Mesendoderm (in vitro differentiated cells): ENCODE measurements at places on chromosomes 1 and 21.
A peak's percentile ranks its signal among the peaks of the same experiment; 100 is the strongest.

DNA sequence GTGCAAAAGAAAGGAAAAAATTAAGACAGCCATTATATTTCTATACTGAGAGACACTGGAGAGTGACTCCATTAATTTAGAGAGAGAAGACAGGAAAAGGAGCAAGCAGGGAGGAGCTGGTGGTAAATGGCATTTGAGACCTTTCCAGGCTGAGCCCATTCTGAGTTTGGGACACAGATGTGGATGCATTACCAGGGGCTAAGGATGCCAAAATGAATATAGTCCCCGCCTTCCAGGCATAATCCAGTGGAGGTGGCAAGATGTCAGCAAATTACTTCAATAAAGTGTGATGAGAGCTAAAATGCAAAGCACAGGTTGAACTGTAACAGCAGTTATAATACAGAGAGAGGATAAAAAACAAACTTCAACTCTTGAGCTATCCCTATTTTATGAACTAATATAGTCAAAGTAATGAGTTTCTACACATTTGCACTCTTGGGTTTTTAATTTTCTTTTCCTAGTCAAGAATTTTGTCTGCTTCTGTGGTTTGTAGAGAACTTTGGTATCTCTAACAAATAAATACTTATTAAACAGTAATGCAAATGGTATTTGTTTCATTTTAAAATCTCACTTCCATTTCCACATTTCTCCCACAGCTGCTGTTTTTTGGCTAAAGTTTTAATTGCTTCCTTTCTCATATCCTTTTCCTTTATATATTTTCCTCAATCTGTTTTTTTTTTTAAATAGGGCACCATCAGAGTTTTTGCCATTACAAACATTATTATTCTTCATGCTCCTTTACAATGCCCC is 228.2 kb upstream of the KCNK2 start:
- DNase-seq: no peak

DNA sequence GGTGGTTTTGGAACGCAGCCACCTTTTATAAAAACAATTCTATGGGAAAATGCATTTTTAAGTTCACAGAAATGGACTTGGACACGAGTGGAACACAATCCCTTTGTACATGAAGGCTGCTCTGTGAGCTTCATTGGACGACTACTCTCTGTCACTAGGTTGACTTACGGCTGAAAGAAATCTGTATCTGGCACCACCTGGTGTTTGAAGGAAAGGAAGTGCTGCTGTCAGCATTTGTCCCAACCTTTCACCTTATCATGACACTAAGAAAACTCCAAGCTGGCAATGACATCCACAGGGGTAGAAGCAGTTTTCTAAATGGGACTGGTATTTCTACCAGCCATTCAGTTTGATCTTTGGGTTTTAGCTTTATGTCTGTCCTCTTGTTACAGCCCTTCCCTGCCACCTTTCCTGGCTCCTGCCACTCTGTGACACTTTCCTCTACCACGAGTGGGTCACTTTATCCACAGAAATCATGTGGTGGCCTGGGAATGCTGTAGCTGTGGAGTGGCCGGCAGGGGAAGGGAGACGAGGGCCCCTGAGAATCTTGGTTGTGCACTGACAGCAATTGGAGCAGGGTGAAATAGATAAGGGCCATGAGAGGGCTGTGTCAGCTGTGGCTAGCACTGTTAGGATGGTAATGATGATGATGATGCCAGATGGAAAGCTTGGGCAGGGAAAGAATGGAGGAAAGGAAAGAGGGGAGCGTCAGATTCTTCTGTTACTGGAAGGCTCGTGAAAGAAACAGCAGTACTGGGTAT is 85.2 kb downstream of the TBX19 start:
- DNase-seq: peak; percentile 71

DNA sequence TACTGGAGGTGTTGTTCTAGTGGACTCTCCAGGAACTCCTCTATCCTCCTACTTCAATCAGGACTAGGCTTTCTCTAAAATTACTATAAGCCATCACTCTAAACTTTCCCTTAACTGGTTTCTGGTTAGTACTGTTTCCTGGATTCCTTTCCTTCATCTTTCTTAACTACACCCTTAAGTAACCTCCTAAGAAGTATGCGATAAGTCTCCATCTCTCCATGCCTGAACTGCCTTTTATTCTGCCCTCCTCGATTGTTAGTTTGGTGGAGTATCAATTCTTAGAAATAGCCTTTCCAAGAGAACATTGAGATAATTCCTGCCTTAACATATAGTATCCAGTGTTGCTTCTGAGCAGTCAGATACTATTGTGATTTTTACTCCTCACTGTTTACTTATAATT is 162.9 kb upstream of the PDE4B start:
- no peak for DNase-seq

GRCh38 chr1:118306851-118307250 is 121.8 kb upstream of the SPAG17 start:
- DNase-seq: no peak

DNA sequence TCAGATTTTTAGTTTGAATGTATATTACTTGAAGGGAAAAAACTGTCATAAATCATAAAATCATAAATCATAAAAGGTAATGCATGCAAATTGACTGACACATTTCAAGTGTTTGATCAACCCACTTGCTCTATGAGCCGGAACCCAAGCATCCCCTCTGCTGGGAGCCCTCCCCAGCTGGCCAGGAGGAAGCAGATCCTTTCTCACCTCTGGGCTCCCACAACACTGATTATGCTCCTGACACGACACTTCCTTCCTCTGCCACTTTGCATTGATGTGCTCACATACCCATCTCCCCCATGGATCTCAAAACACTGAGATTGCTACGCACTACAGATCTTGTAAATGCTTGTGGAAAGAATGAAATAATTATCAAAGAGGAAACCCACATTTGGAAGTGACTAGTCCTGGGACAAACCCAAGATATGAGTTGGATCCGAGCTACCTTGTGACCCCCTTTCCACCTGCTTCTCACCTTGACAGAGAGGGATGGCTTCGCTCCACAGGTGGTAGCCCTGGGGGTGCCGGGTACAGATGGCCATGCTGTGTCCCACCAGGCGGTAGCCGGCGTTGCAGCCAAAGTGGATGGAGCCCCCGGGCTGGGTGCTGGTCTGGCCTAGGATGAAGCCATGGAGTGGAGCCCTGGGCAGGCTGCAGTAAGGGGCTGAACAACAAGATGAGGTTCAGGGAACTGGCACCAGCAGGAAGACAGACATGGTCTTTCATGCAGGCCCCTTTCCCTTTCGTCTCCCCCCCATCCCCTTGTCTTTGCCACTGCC is 104.6 kb downstream of the ZSCAN20 start:
- peak; percentile 3 for DNase-seq
